ENCODE measurements at places on chromosomes 5 and 9.

- no peak for DNase-seq
Observed at GRCh38 chr5:140338336-140338735, 8.1 kb downstream of the HBEGF start.

GRCh38 chr5:81590498-81591384 lies 160.2 kb downstream of the SSBP2 start:
- DNase-seq: no peak

- DNase-seq: no peak
Observed at GRCh38 chr9:130666393-130667119, 2.2 kb downstream of the PRDM12 start.

DNA sequence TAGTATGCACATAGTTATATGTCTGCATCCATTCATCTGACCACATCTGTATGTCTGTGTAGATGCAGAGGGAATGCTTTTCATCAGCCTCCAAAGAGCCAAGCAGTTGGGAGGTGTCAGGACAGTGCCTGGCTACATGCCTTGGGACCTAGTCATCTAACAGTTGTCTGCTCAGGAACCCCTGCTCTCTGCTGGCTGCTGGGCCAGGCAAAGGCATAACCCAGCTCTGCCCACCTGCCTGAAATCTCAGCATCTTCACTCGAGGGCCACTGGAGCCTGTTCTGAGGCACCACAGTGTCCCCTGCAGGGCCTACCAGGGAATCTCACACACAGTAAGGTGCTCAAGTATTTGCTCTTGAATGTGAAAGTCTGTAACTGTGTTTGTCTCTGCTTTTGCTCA lies 3.7 kb downstream of the C9orf50 start:
- no peak for DNase-seq

DNA sequence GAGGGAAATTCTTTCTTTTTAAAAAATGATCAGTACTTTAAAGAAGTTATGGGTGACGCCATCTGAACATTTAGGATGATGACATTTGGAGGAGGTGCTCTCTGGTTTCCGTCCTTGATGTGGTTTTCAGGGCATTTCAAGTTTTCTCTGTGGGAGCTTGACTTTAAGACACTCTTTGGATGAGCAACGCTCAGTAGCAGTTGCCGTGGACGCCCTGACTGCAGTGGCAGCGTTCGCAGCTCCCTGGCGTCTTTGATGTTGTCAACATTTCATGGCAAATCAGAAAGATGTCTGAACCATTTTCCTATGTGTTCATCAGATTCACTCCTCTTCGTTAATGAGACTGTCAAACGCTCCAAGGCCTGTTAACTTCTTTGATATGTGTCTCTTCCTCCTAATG lies 86.1 kb downstream of the ZNF354C start:
- no peak for DNase-seq

DNA sequence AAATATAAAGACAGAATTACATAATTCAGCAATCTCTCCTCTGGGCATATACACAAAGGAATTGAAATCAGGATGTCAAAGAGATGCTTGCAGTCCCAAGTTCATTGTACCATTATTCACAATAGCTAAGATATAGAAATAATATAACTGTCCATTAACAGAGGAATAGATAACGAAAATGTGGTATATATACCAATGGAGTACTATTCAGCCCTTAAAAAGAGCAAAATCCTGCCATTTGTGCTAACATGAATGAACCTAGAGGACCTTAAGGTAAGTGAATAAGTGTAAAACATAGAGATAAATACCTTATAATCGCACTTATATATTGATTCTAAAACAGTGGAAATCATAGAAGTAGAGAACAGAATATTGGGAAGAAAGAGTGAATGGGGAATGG lies 7.0 kb downstream of the ST8SIA4 start:
- DNase-seq: no peak

DNA sequence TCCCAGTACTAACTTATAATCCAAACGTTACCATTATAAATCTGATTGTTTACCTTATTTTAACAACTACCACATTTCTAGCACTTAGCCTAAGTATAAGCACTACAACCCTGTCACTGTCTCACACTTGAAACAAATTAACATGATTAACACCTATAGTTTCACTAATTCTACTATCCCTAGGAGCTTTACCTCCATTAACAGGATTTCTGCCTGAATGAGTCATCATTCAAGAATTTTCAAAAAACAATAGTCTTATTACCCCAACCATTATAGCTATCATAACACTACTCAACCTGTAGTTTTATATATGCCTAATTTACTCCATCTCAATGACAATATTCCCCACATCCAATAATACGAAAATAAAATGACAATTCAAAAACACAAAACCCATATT lies 89.6 kb downstream of the INSL6 start:
- DNase-seq: no peak

DNA sequence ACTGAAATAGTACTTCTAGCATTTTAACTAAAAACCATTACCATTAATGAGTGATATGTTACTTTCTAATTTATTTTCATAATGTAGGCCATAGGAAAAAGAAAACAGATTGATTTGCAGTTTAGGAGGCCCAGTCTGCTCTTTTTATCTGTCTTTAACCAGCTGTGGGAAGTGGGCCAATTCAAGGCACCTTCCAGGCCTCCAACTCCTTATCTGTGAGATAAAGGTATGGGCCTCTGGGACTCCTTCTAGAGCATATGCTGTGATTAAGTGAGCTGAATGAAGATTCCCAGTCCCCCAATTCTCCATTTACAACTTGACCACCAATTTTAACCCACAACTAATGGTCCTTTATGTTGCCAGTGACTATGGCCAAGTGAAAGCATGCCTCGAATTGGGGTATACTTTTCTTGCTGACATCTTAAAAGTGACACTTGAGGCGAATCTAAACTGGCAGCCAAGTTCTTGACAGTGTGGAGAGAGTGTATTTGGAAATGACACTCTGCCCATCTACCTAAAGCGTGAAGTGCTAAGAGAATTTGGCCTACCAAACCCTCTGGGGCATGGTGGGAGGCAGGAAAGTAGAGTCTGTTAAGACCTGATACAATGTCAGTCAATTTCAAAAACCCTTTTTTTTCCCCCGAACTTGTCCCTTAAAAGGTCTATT lies 88.3 kb downstream of the PIK3R1 start:
- DNase-seq: no peak
